ENCODE measurements at places on chromosomes 12 and 14. TPM values are rescaled to one million over a fixed set of nuclear protein-coding genes. Genes with fewer than 3 reads are reported as not detected.
A peak's percentile ranks its signal among the peaks of the same experiment; 100 is the strongest.

The POTEM gene
- not detected for total RNA-seq

The MYH6 gene
- 10,415 TPM for total RNA-seq

GRCh38 chr14:34980337-34980900, 2.4 kb upstream of the SRP54 start:
- no peak for DNase-seq

- DNase-seq: no peak
Measured at GRCh38 chr14:36781897-36782296, 120.2 kb downstream of the PAX9 start.

- no peak for DNase-seq
Measured at GRCh38 chr14:98914942-98915341, 357.1 kb downstream of the BCL11B start.

DNA sequence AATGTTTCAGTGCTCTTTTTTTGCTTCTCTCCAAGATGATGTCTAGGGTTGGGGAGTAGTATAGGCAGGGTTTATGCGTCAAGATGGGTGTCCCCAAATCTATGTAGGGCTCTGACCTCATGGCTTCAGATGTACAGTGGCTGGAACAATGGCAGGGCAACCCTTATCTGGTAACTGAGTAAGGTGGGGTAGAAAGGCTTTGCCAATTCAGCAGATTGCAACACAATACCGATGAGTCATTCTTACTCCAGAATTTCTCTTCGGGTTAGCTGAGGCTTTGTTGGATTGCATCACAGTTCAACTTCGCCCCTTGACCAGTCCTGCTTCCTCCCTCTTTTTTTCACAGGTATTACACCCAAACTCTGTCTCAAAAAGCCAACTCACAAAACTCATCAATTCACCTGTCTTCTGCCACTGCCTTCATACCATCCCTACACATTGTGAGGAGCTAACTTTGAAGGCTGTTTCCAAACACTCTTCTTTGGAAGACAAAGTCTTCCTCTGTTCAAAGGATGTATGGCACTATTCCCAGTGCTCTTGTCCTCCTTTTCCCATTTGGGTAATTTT, 190.2 kb upstream of the CNOT2 start:
- DNase-seq: peak; percentile 36

GRCh38 chr14:101040538-101041442, 137.3 kb upstream of the RTL1 start:
- DNase-seq: no peak
